ENCODE measurements at places on chromosomes 11 and 22. TPM values are rescaled to one million over a fixed set of nuclear protein-coding genes. Genes with fewer than 3 reads are reported as not detected.
A peak's percentile ranks its signal among the peaks of the same experiment; 100 is the strongest.

The OR6T1 gene
- not detected for total RNA-seq

The MUC2 gene
- total RNA-seq: 0.47 TPM

The DEFB131B gene
- not detected for total RNA-seq

The MS4A4A gene
- total RNA-seq: 0.22 TPM

GRCh38 chr11:1039481-1040427, 3.2 kb upstream of the MUC6 start:
- no peak for DNase-seq

DNA sequence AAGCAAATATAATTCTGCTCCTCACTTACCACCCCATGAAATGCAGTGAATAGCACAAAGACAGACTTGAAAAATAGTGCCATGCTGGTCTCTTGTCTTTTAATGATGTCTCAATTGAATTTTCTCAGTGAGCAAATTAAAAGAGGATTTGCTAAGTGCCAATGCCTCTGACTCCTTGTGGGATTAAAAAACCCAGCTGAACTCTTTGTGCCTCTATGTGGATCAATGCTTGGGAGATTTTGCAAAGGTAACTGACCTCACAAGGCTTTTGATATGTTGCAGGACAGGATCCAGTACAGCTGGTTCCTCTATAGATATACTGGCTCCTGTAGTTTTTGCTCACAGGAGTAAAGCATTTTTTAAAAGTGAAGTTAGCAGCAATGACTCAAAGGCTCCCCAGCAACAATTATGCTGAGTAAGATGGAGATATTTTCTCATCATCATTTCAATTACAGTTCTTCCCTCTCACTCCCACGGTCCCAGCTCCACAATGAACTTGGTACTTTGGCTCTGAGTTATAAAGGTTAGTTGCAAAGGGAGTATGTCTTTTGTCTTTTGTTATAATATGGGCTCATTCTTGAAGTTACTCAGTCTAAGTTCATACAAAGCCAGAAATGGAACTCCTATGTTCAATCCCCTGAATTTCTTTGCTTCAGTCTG, 471.5 kb downstream of the LRRC4C start:
- no peak for DNase-seq

DNA sequence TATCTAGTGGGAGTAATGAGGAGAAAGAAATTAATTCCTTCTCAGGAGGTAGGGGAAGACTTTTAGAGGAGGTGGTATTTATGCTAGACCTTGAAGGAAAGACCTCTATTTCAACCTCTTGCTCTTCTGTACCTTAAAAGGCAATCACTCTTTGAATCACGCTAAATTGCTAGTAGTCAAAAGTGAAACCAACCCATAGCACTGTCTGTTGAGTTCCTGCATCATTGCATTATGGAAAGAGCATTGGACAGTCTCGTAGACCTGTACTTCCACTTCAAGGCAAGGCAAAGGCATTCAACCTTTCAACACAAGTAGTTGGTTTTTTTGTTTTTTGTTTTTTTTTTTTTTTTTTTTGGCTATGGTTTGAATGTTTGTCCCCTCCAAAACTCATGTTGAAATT, 770.4 kb downstream of the ETS1 start:
- no peak for DNase-seq

DNA sequence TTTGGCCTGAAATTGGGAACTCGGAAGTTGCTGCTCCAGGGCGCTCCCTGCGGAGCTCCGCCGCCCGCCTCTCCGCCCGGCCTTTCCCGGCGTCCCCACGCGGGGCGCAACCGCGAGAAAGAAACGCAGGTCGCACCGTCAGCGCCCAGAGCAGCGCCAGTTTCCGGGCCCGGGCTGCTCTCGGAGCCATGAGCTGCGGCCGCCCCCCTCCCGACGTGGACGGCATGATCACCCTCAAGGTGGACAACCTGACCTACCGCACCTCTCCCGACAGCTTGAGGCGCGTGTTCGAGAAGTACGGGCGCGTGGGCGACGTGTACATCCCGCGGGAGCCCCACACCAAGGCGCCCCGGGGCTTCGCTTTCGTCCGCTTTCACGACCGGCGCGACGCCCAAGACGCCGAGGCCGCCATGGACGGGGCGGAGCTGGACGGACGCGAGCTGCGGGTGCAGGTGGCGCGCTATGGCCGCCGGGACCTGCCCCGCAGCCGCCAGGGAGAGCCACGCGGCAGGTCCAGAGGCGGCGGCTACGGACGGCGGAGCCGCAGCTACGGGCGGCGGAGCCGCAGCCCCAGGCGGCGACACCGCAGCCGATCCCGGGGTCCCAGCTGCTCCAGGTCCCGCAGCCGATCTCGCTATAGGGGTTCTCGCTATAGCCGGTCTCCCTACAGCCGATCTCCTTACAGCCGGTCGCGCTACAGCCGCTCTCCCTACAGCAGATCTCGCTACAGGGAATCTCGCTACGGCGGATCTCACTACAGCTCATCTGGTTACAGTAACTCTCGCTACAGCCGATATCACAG, 521 bp downstream of the SRSF8 start:
- no peak for DNase-seq

- peak; percentile 92 for DNase-seq
These were observed 99.9 kb downstream of the MAML2 start for GRCh38 chr11:96242971-96243647.

GRCh38 chr11:118715837-118716260, 36.4 kb upstream of the TREH start:
- DNase-seq: no peak

DNA sequence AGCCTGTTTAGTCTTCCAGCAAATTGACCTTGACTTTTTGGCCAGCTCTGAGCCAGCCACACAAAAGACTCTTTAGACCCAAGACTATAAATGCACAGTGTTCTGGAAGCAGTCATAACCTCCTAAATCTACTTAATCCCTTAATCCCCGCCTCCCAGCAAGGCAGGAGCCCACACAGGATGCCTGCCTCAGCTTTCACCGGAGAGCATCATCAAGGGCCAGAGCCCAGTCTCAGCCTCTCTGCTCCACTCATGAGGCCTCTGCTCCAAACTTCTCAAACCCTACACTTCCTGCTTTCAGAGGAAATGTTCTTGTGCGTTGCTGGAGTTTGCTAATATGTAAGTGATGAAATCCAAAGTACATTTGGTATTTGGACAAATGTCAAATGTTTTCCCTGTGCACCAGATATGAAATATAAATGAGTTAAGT, 57.9 kb upstream of the FSHB start:
- no peak for DNase-seq

- peak; percentile 23 for DNase-seq
These were observed 512 bp upstream of the GRIA4 start for GRCh38 chr11:105609341-105609781.

DNA sequence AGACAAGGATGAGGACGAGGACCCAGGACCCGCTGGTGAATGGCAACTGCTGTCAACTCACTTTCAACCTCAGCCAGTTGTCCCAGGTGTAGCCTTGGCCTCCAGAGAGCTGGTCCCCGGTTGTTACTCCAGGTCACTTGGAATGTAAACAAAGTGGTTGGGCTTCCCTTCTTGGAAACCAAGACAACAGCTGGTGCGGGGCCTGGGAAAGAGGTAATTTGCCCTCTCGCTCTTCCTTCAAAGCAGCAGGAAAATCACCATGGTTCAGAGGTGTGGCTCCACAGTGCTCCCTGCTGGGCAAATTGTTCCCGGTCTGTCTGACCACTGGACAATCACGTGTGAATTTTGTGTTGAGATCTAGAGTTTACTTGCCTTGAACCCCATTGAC, 15.0 kb downstream of the SLC1A2 start:
- DNase-seq: no peak

GRCh38 chr11:102280245-102280833, 36.9 kb upstream of the BIRC3 start:
- no peak for DNase-seq

DNA sequence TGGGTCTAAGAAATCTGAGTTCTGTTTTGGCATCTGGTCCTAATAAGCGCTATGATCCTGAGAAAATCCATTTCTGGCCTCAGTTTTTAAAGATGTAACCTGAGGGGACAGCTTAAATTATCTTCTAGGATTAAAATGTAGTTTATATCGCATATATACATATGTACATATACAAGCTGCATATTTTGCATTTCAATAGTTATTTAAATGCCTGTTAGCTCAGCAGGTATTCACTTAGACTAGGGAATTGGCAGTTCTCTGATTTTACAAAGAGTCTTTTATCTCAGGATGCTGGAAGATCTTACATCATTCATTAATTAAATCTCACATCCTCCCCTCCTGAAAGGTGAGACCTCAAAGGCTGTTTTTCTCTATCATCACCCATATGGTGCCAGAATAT, 1232.8 kb downstream of the LRRC4C start:
- no peak for DNase-seq

DNA sequence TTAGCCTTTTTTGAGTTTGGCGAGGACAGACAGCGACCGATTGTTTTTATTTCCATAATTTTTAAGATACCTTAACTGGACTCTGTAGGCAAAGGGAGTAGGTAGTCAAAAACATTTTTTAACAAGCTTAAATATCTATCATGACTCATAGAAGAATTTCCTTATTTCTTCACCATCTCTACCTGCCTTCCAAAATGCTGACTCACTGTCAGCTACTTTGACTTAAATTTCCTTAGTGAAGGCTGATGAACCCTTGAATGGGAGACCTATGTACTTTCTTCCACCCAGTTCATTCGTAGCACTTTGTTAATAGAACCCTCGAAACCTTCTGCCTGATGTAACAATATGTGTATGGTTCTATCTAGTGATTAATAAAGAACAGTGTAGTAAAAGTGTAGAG, 1.1 kb upstream of the MTMR2 start:
- peak; percentile 27 for DNase-seq

DNA sequence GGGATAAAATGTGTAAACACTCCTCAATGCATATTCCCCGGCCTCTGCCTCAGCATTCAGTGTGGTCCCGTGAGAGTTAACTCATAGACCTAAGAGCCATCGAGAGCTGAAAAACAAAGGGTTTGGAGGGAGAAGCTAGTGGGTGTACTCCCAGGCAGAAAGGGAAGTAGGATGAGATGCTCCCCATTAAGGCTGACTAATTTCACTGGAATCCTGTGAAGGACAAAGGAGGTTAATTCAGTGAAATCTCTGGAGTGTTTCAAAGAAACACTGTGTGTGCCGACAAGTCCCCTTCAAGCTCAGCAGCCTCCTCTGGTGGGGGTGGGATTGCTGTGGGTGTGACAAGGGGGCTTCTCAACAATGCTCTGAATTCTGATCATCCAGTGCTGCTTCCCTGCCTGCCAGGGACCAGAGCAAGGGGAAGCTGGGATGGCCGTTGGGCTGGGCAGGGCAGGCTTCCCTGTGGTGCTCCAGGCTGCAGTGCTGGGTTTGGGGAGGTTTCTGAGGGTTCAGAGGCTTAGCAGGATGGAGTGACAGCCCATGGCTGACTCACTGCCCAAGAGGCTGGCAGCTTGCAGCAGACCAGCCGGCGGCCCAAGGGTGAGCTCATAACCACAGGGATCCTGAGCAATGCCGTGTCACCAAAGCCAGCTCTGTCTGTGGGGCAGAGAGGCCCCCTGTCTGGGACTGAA, 61.4 kb upstream of the BMAL1 start:
- peak; percentile 94 for DNase-seq

DNA sequence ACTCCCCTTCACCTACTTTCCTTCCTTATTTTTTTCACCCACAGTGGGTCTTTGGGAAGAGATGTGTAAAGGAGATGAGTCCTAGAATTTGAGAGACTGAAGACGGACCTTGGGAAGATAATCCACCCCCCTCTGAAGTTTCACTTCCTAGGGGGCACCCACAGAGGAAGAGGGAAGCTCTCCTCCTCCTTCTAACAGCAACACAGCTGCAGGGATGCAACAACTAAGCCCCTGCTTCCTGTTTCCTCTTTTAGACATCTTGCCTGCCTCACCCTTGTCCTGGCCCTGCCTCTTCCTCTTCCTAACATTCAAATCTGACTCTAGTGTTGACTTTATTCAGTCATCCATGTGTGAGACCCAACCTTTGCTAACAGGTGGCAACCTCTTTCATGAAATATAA, 424.6 kb downstream of the BUD13 start:
- DNase-seq: no peak

DNA sequence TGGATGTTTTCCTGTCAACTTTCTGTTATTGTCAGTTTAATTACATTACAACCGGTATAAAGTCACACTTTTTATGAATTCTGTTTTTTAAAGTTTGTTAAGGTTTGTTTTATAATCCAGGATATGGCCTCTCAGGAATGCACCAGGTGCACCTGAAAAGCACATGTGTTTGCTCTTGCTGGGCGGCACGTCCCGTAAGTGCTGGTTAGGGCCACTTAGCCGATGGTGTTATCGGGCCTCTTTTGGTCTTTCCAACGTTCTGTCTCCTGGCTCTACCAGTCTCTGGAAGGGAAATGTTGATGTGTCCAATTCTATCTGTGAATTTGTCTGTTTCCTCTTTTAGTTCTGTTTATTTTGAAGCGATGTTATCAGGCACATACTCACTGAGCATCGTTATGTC, 695.7 kb downstream of the BRD1 start:
- no peak for DNase-seq

- DNase-seq: no peak
These were observed 77.6 kb downstream of the FDX1 start for GRCh38 chr11:110507328-110507727.

- no peak for DNase-seq
These were observed 26.7 kb downstream of the RRP8 start for GRCh38 chr11:6576471-6577373.

DNA sequence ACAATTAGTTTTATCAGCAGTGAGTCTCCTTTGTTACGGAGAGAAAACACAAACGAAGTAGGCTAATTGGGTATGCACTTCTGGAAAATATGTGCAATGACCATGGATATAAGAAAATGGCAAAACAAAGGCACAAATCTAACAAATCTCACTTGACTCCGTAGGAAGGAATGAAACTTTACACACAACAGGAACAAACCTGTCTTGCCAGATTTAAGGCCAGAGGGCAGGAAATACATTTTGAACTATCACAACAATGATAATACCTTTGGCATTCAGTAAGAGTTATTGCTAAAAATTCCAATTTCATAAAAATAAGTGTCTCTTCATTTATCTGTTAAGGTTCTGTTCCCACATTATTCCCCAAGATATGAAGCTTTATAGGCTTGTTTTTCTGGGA, 36.6 kb downstream of the SLC25A17 start:
- no peak for DNase-seq

- DNase-seq: peak; percentile 65
These were observed 13.5 kb upstream of the B4GALNT4 start for GRCh38 chr11:355581-356458.

DNA sequence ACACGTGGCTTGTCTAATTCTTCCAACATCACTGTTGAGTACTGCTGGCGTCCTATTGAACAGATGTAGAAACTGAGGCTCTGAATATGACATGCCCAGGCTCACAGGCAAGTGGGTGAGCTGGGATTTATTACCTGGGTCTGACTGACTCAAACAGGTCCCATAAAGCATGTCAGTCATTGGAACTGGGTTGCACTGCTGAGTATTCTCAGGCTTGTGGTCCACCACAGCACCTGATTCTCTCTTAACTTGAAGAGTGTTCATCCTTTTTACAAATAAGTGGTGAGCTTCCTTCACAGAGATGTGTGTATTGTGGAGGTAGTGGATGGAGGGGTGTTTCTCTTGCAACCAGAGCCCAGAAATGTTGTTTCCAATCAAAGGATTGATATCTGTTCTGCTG, 44.5 kb downstream of the SC5D start:
- DNase-seq: no peak

DNA sequence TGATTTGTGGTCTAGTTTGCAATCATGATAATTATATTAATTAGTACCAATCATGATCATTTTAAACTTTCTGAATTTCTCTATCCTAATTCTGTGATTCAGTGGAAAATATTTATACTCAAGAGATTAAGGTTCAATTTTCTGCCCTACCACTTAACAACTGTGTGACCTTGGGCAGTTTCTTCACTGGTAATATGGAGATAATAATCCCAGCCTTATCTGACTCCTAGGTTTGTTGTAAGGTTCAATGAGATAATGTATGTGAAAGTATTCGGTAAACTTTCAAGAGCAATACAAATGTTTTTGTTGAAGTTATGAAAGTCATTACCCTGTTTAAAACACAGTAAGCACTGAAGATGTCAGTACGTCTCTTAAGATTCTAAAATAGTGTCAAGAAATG, 36.3 kb downstream of the CSTPP1 start:
- no peak for DNase-seq

Data from HCT116 (cell line).